ENCODE measurements at places on chromosomes 16 and 17. TPM values are rescaled to one million over a fixed set of nuclear protein-coding genes. Genes with fewer than 3 reads are reported as not detected.

The ZNF423 gene
- total RNA-seq = not detected

The SOX9 gene
- total RNA-seq = not detected

The PRSS33 gene
- total RNA-seq = not detected

The PSMD7 gene
- total RNA-seq = 91.6 TPM

The GAST gene
- total RNA-seq = not detected

The C16orf90 gene
- not detected for total RNA-seq

The DNAI2 gene
- 0.35 TPM for total RNA-seq

The SPATA32 gene
- total RNA-seq = 0.23 TPM

The HAPSTR1 gene
- 63.8 TPM for total RNA-seq

The CDRT15 gene
- not detected for total RNA-seq

The CES4A gene
- 11.7 TPM for total RNA-seq

The KRTAP16-1 gene
- total RNA-seq = not detected

The INCA1 gene
- total RNA-seq = 0.20 TPM

The NPTX1 gene
- total RNA-seq = 9.3 TPM

The TBC1D3 gene
- 2.6 TPM for total RNA-seq

The KRT25 gene
- total RNA-seq = not detected

The CD300A gene
- total RNA-seq = 2.0 TPM

The SRCIN1 gene
- total RNA-seq = 0.26 TPM

The PIPOX gene
- total RNA-seq = 2.2 TPM

The MYH1 gene
- total RNA-seq = not detected

The MMP15 gene
- 0.75 TPM for total RNA-seq

The ANKRD40CL gene
- total RNA-seq = not detected

The SCO1 gene
- total RNA-seq = 30.4 TPM

The DNAH17 gene
- total RNA-seq = 0.26 TPM

The AHSP gene
- not detected for total RNA-seq

The RFWD3 gene
- 162 TPM for total RNA-seq

The MT1G gene
- 3.4 TPM for total RNA-seq

All from activated CD8-positive, alpha-beta memory T cell treated with anti-CD3 and anti-CD28 coated beads, Interleukin-2, amount 10 ng/mL, durations not matched to agents 7 days and 5 days (primary cell).